ENCODE measurements at places on chromosomes 7 and 10. TPM values are rescaled to one million over a fixed set of nuclear protein-coding genes. Genes with fewer than 3 reads are reported as not detected.

GRCh38 chr10:112244197-112244596, 39.0 kb upstream of the TECTB start:
- no peak for DNase-seq
- no peak overlapping the region for H3K27ac ChIP-seq
- no peaks in the 10 kb centered on the region for H3K4me1 ChIP-seq

DNA sequence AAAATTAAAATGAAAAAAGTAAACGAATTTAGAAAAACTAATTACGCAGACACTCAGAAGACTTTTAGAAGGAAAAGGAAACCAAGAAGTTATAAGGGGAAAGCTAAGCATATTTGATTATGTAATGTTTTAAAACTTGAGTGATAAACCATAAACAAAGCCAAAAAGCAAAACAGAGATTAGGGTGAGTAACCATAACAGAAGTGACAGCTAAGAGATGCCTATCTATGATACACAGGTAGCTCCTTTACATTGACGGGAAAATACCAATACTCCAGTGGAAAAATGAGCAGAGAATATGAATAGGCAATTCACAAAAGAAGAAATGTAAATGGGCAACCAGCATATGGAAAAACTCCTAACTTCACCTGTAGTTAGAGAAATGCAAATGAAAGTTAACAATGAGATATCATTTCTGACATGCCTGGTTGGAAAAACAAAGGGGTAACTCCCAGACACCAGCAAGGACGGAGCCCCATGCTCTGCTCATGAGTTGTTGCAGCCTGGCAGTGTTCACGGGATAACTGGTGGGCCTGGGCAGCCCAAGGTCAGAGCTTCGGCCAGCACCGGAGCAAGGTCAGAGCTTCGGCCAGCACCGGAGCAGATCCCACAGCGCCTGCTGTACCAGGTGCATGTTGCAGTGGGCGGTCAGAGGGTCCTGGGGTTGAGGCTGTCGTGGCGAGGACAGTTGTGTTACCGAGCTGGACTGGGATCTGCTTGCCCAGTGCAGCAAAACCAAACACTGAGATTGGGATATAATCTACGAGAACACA, 58.9 kb downstream of the ALOX5 start:
- no peaks in the 10 kb centered on the region for H3K36me3 ChIP-seq
- no peak overlapping the region for H3K4me3 ChIP-seq
- H3K27ac ChIP-seq: no peak overlapping the region
- no peak for DNase-seq

DNA sequence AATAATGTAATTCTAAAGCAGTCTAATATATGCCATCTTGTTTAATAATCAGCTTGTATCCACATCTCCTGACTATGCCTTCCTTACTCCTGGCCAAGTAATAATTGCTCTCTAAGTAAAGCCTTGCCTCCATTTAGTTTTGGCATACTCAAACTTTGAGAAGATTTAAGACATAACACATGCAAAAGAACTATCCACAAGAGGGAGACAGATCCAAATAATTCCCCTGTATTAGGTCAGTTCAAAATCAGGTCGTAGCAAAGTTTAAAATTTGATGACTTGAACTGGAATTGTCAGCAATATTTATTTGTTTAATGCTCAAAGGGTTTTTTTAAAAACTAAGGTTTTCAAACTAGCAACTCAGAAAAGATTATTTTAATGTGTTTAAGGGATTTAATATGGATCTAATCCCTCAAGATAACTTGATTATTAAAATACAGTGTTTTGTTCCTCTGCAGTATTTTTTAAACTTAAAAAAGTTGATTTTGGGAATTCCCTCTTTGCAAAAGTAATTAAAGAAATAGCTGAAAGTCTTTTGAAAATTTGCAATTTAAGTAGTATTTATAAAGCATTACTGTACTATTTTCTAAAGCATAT, 95.3 kb downstream of the HDAC9 start:
- H3K4me3 ChIP-seq: no peak overlapping the region
- H3K4me1 ChIP-seq: no peaks in the 10 kb centered on the region
- no peaks in the 10 kb centered on the region for H3K36me3 ChIP-seq
- H3K27me3 ChIP-seq: no peaks in the 10 kb centered on the region
- H3K27ac ChIP-seq: no peak overlapping the region
- DNase-seq: no peak

DNA sequence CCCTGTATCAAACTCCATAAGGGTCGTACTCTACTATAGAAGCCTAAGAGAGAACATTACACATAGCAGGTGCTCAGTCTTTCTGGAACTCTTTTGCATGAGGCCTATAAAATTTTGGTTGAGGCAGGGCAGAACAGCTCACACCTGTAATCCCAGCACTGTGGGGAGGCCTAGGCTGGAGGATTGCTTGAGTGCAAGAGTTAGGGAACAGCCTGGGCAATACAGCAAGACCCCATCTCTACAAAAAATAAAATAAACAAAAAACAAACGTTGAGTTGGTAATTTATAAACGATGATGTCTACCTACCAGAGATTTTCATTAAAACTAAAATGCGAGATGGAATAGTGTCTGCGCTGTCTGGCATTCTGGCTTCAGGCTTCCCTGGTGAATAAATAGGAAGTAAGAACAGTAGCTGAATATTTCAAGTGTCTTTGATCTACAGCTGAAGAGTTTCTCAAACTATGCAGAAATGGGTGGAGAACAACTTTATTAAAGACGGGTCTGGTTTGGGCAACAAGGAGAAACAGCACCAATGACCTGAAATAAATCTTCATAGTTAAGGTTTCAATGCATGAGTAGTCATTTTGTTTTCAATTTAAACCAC, 774 bp downstream of the PON2 start:
- no peak overlapping the region for H3K27ac ChIP-seq
- H3K27me3 ChIP-seq: no peaks in the 10 kb centered on the region
- H3K4me3 ChIP-seq: peak overlapping the region; percentile 49
- no peak for DNase-seq
- no peaks in the 10 kb centered on the region for H3K36me3 ChIP-seq

GRCh38 chr7:24573554-24574338, 494 bp downstream of the PALS2 start:
- H3K4me1 ChIP-seq: peaks cover 25% of the 10 kb centered on the region
- peaks cover 13% of the 10 kb centered on the region for H3K27me3 ChIP-seq
- no peaks in the 10 kb centered on the region for H3K36me3 ChIP-seq
- H3K4me3 ChIP-seq: peak overlapping the region; percentile 82
- peak; percentile 18 for DNase-seq
- peak overlapping the region; percentile 1 for H3K27ac ChIP-seq

Gene AKR1D1
- not detected for polyA plus RNA-seq

Gene CLIP2
- 0.38 TPM for polyA plus RNA-seq

Gene AOAH
- 3.5 TPM for polyA plus RNA-seq

Gene PDE1C
- polyA plus RNA-seq: not detected

Gene FAM24B
- 5.5 TPM for polyA plus RNA-seq

Gene ZPBP
- 0.28 TPM for polyA plus RNA-seq
